ENCODE measurements at places on chromosomes 4 and X. TPM values are rescaled to one million over a fixed set of nuclear protein-coding genes. Genes with fewer than 3 reads are reported as not detected.

DNA sequence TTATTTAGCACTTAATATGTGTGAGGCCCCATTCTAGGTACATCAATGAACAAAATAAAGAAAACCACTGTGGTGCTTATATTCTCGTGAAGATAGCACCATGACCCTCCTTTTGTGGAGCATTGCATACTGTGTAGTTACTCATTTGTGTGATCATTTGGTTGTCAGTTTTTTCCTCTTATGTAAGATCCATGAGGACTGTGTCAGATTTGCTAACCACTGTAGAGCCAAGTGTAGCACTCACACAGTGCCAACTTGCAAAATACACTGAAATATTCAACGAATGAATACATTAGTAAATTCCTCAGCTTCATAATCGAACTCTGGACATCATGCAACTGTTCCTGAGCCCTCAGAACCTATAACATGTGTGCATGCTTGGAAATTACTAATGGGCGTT is 29.5 kb upstream of the SETD7 start:
- H3K36me3 ChIP-seq: no peaks in the 10 kb centered on the region
- H3K4me3 ChIP-seq: no peak overlapping the region
- H3K4me1 ChIP-seq: no peaks in the 10 kb centered on the region

DNA sequence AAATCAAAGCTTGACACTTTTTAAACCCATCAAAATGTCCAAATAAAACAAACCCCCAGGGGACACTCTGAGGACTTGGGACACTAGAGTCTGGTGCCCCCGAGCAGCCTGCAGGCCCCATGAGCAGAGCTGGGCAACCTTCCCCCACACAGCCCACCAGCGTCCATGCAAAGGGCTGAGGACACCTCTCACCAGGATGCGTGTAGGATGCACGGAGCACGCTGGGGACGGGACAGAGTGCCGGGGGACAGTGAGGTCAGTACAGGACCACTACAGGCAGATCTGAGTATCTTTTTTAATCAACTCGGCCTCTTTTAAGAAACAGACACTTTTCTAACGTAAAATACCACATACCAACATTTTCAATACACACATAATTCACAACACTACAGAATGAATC is 6.9 kb downstream of the GAK start:
- DNase-seq: no peak
- no peaks in the 10 kb centered on the region for H3K36me3 ChIP-seq
- H3K4me3 ChIP-seq: no peak overlapping the region
- peaks cover 6% of the 10 kb centered on the region for H3K4me1 ChIP-seq

- no peak overlapping the region for H3K4me3 ChIP-seq
- H3K27me3 ChIP-seq: no peaks in the 10 kb centered on the region
- DNase-seq: no peak
- no peak overlapping the region for H3K27ac ChIP-seq
These were observed 208.1 kb downstream of the PDGFC start for GRCh38 chr4:156763511-156763910.

Gene PNMA6F
- total RNA-seq: not detected

GRCh38 chr4:189973646-189974045 is 33.0 kb downstream of the FRG1 start:
- H3K27ac ChIP-seq: no peak overlapping the region
- no peak for DNase-seq
- H3K27me3 ChIP-seq: peaks cover 4% of the 10 kb centered on the region
- H3K36me3 ChIP-seq: no peaks in the 10 kb centered on the region

DNA sequence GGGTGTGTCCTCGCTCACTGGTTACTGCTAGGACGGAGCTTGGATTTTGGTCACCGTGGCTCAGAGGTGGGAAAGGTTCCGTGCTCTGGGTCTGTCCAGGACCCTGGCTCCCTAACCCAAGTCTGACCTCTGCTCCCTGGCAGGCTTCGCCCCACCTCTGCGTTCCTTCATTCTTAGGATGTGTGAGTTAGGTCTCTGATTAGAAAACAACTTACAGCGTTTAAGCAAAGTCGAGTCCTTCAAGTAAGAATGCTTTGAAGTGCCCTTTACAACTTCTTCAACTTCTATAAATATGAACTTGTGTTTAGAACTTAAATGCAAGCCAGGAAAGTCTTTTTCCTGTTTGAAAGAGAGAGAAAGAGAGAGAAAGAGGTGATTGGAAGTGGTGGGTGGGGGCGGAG is 891 bp downstream of the TLR2 start:
- H3K4me1 ChIP-seq: peaks cover 10% of the 10 kb centered on the region
- no peaks in the 10 kb centered on the region for H3K27me3 ChIP-seq
- no peak for DNase-seq
- peak overlapping the region; percentile 52 for H3K27ac ChIP-seq

GRCh38 chr4:187887906-187888305 is 107.7 kb upstream of the ZFP42 start:
- H3K4me1 ChIP-seq: no peaks in the 10 kb centered on the region
- DNase-seq: no peak
- peaks cover 6% of the 10 kb centered on the region for H3K27me3 ChIP-seq
- H3K27ac ChIP-seq: no peak overlapping the region

Gene GRID2
- total RNA-seq: 0.33 TPM

Gene PPP4R3C
- total RNA-seq: not detected

DNA sequence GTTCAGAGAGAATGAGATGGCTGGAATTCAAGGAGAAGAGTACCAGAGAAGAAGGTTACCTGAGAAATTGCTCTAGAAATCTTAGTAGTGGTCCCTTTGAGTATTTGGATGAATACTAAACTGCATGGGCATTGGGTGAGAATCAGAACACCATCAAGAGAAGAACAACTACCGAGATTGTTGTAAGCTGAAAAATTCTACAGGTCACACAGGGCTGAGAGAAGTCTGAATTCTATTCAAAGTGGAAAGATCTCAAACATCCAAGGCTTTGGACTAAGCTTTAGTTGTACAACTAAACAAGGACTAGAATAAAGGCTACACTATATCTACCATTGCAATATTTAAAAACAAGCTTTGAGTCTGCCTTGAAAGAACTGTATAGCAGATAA is 40.8 kb downstream of the LRBA start:
- no peaks in the 10 kb centered on the region for H3K27me3 ChIP-seq
- no peaks in the 10 kb centered on the region for H3K36me3 ChIP-seq
- no peaks in the 10 kb centered on the region for H3K4me1 ChIP-seq
- no peak overlapping the region for H3K27ac ChIP-seq
- H3K4me3 ChIP-seq: no peak overlapping the region

DNA sequence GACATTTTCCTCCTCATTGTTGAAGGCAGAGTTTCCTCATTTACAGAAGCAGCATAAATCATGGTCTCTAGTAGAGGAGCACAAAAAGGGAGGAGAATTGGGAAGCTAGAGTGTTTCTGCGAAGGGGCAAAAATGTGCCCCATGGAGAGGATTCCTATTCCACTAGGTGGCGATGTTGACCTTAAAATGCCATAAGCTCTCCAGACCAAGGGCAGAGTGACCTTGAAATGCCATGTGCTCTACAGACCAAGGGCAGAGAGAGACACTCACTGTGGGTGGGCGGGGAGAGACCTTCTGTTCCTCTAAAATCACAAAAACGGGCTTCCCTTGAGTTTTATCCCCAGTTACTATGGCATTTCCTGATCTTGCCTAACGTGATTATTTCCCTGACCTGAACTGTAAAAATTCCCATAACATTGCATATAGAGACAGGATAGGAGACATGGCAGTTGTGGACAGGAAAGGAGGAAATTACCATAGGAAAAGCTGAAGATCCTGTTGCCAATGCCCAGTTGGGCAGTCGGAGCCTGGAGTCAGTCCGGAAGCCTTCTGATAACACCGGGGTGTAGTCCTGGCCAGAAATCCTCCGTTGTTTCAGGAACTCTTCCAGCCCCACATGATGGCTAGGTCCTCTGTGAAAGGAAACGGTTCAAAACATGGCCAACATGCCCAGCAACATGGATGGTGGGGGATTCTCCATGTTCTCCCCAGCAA is 567.7 kb downstream of the MAGEB5 start:
- H3K27me3 ChIP-seq: no peaks in the 10 kb centered on the region
- no peaks in the 10 kb centered on the region for H3K4me1 ChIP-seq
- no peak overlapping the region for H3K27ac ChIP-seq
- no peaks in the 10 kb centered on the region for H3K36me3 ChIP-seq
- H3K4me3 ChIP-seq: no peak overlapping the region

DNA sequence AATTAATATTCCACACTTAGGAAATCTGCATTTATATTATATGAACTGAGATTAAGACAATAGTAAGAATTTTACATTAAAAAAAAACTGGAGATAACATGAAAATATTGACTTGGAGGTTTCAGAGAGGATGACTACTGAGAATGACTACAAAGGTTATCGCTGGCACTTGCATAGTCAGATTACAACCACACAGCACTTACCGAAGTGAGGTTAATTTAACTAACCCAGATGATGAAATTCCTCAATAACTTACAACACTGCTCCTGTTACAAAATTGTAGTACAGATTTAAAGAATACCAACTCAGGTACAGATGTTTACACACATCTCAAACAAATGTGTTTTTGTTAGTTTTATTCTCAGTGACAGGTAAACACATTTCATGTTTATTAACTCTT is 283.5 kb downstream of the CAMK2D start:
- peaks cover 14% of the 10 kb centered on the region for H3K4me1 ChIP-seq
- DNase-seq: no peak
- H3K27ac ChIP-seq: no peak overlapping the region
- no peak overlapping the region for H3K4me3 ChIP-seq
- H3K27me3 ChIP-seq: no peaks in the 10 kb centered on the region
- no peaks in the 10 kb centered on the region for H3K36me3 ChIP-seq

Gene PAGE5
- total RNA-seq: not detected

DNA sequence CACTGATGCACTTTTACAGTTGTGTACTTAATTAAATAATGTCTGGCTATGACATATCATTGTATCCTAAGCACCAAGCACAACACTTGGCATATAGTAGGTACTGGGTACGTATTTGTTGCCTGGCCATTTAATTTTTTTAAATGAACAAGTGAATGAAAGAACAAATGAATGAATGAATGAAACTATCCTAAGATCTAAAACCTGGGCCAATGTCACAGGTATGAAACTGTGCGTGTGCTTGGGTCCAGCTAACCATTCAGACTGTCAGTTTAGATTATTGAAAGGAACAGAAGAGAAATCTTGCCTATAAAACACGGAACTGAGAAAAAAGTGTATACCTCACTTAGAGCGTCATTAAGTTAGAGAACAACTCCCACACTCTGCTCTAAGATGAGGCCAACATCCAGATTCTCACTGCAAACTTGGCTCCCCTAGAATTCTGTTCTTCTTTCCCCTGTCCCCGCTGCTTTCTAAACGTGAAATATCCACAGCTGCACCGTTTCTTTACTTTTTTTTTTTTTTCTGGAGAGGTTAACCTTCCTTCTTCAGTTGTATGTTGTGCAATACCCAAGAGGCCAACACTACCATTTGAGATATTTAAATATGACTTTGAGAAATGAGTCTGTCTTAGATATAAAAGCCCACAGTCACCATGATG is 17.3 kb upstream of the SEL1L3 start:
- DNase-seq: no peak
- H3K4me3 ChIP-seq: no peak overlapping the region
- H3K27me3 ChIP-seq: no peaks in the 10 kb centered on the region
- H3K4me1 ChIP-seq: no peaks in the 10 kb centered on the region

- no peaks in the 10 kb centered on the region for H3K4me1 ChIP-seq
- no peak overlapping the region for H3K4me3 ChIP-seq
- peaks cover 8% of the 10 kb centered on the region for H3K27me3 ChIP-seq
- DNase-seq: no peak
- H3K36me3 ChIP-seq: no peaks in the 10 kb centered on the region
These were observed 129.4 kb upstream of the RAI2 start for GRCh38 chrX:17990532-17990931.

GRCh38 chr4:80237992-80238391 is 28.5 kb upstream of the FGF5 start:
- H3K4me3 ChIP-seq: no peak overlapping the region
- no peak overlapping the region for H3K27ac ChIP-seq

DNA sequence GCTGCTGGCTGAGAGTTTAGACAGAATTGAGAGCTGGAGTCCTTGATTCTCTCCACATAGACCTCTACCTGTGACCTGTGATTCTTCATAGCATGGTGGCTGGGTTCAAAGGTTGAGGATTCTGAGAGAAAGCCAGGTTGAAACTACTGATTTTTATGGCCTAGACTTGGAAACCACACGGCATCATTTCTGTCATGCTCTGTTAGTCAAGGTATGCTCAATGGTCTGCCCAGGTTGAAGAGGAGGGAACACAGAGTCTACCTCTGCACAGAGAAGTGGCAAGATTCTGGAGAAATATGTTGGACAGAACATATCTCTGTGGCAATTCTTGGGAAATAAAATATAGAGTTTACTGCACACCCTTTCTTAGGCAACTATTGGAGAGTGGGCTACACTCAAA is 57.2 kb upstream of the CXorf66 start:
- no peaks in the 10 kb centered on the region for H3K36me3 ChIP-seq
- H3K4me1 ChIP-seq: no peaks in the 10 kb centered on the region
- no peak overlapping the region for H3K27ac ChIP-seq
- H3K27me3 ChIP-seq: no peaks in the 10 kb centered on the region
- DNase-seq: no peak

DNA sequence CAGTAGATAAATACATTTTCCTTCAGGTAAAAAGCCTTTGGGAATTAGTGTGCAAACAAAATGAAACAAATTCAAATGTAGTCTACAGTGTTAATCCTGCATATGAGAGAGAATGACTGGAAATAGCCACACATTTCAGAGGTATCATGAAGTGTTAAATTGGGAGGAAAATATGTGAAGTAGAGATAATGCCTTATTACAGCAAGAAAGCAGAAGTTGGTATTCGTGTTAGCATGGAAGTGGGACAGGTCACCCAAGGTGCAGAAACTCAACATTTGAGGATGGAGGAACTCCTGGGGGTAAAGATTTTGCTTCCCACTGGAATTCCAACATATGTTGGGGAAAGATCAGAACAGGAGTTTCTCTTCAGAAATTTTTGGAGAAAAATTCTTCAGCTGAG is 51.3 kb downstream of the EMCN start:
- peaks cover 3% of the 10 kb centered on the region for H3K36me3 ChIP-seq
- no peak overlapping the region for H3K27ac ChIP-seq
- no peaks in the 10 kb centered on the region for H3K4me1 ChIP-seq
- no peaks in the 10 kb centered on the region for H3K27me3 ChIP-seq
- no peak for DNase-seq

Gene PLAC1
- total RNA-seq: not detected

Gene MGAT4D
- total RNA-seq: not detected

Gene PABPC1L2A
- not detected for total RNA-seq

DNA sequence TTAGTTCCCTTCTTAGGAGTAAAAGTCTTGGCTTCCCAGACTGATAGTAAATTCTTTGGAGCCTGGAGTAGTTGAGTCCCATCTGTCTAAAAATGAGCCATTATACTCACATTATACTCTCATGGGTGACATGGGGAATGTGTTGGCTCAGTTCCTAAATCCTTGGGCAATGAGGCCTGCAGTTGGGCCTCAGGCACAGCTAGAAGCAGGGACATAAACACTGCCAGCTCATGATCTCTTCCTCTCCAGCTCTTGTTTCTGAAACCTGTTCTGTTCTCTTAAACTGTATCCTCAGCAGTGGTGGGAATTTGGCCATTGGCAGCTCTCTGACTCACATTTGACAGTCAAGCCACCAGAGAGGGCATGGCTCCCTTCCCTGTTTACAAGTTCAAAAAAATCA is 212.5 kb downstream of the SPATA18 start:
- H3K27ac ChIP-seq: no peak overlapping the region
- no peak overlapping the region for H3K4me3 ChIP-seq
- H3K36me3 ChIP-seq: no peaks in the 10 kb centered on the region
- no peaks in the 10 kb centered on the region for H3K27me3 ChIP-seq

- H3K27ac ChIP-seq: peak overlapping the region; percentile 43
- H3K4me3 ChIP-seq: peak overlapping the region; percentile 53
- DNase-seq: peak; percentile 20
- H3K27me3 ChIP-seq: peaks cover 11% of the 10 kb centered on the region
These were observed 551 bp downstream of the NPNT start for GRCh38 chr4:105895583-105896460.
